ENCODE measurements at places on chromosomes 3 and 15.

GRCh38 chr3:177357352-177358090 lies 160.2 kb upstream of the TBL1XR1 start:
- DNase-seq: no peak

GRCh38 chr3:169348276-169348675 lies 315.2 kb downstream of the MECOM start:
- DNase-seq: no peak

GRCh38 chr3:458653-459310 lies 262.2 kb downstream of the CHL1 start:
- no peak for DNase-seq

GRCh38 chr15:57596978-57597377 lies 5.3 kb downstream of the MYZAP start:
- DNase-seq: no peak

GRCh38 chr3:36227980-36228379 lies 152.3 kb upstream of the STAC start:
- DNase-seq: no peak

DNA sequence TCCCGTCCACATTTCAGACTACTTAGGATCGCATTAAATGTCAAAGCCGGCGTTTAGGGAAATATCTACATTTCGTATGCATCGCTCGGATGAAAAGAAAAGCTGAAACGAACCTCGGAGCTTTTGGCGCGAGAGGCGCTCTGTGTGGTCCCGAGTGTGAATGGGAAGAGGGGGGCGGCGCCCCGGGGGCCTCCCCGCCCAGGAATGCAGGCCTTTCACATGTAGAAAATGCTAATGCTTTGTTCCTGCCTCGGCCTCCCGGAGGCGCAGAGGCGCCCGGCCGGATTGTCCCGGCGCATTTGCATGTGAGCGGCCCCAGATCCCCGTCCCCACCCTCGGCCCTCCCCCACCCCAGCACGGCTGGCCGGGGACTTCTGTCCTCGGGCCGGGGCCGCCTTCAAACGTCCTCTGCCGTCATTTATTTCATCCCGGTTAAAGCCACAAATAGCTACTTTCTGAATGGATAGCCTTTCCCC lies 37.0 kb upstream of the TRIM71 start:
- no peak for DNase-seq

GRCh38 chr15:72464251-72464650 lies 9.9 kb upstream of the ARIH1 start:
- DNase-seq: no peak

GRCh38 chr3:180421721-180422120 lies 180.2 kb upstream of the TTC14 start:
- DNase-seq: no peak

DNA sequence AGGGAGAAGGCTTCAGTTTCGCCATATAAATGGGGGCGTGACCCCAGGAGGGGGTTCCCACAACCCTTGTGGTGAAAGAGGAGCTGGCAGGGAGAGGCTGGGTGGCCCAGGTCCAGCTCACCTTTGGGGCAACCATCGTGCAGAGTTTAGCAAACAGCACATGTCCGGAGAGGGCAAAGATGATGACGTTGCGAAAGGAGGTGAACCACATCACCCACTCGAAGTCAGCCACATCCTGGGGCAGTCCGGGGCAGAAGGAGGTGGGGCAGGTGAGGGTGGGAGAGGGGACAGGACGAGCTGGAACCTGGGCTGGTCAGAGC lies 3.7 kb downstream of the HHATL start:
- DNase-seq: no peak

GRCh38 chr3:121870717-121871116 lies 23.5 kb upstream of the SLC15A2 start:
- no peak for DNase-seq

GRCh38 chr15:99564221-99565048 lies 1.3 kb upstream of the MEF2A start:
- DNase-seq: no peak

GRCh38 chr3:104951426-104951825 lies 415.3 kb upstream of the ALCAM start:
- no peak for DNase-seq

DNA sequence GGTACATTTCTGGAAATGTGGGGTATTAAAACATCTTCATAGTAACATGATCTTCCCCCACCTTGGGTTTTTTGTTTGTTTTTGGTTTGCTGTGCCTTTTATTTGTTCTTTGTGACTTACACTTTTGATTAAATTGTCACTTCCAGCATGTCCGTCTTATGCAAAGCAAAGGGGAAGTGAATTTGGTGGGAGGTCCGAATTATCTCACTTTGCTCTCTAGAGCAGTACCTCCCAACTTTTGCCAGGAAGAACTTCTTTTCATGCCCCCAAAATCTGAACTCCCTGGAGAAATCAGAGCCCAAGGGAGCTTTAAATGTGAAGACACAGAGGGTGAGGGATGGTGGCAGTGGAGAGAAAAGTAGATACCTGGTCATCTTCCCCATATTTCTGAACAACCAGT lies 173.1 kb downstream of the IL5RA start:
- no peak for DNase-seq

DNA sequence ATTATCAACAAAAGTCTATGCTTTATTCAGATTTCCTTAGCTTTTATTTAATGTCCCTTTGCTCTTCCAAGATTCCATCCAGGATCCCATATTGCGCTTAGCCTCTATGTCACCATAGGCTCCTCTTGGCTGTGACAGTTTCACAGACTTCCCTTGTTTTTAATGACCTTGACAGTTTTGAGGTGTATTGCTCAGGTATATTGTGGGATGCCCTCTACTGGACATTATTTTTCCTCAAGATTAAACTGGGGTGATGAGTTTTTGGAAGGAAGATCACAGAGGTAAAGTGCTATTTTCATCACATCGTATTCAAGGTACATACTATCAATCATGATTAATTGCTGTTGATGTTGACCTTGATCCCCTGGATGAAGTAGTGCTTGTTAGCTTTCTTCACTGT lies 99.1 kb upstream of the SMAD3 start:
- no peak for DNase-seq

GRCh38 chr3:37321863-37322262 lies 147.5 kb upstream of the LRRFIP2 start:
- DNase-seq: no peak

- no peak for DNase-seq
Measured at GRCh38 chr3:171234298-171235010, 207.9 kb upstream of the SLC2A2 start.

DNA sequence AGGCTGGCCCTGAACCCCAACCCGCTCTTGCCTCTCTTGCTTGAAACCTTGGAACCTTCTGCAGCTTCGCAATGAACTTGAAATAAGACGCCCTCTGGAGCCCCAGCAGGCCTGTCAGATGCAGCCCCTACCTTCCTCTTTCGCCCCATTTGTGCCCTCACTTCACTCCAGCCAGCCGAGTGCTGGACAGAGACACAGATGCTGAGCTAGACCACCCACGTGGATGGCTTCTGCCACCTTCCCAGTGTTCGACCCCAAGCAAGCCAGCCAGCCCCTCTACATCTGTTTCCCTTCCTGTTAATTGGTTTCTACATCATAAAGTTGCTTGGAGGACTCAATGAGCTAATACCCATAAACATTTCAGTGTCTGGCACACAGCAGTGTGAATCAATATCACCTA lies 23.8 kb upstream of the SNRPA1 start:
- DNase-seq: no peak

DNA sequence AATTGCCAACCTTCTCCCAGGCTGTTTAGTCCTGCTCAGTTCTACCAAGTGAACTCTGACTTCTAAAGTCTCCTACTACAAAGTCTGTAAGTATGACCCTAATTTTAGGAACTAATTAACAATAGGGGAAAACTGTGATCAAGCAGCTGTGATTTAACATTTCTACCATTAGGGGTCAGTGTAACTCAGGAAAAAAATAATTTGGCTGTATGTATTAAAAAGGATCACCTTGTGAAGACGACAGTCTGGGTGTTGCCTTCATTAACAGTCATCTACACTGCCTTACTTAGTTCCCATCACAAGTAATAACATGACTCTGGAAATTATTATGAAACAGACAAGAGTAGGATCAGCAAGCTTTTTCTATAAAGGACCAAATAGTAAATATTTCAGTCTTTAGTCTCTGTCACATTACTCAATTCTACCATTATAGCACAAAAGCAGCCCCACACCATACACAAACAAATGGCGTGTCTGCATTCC lies 4.2 kb upstream of the NPHP3 start:
- no peak for DNase-seq

DNA sequence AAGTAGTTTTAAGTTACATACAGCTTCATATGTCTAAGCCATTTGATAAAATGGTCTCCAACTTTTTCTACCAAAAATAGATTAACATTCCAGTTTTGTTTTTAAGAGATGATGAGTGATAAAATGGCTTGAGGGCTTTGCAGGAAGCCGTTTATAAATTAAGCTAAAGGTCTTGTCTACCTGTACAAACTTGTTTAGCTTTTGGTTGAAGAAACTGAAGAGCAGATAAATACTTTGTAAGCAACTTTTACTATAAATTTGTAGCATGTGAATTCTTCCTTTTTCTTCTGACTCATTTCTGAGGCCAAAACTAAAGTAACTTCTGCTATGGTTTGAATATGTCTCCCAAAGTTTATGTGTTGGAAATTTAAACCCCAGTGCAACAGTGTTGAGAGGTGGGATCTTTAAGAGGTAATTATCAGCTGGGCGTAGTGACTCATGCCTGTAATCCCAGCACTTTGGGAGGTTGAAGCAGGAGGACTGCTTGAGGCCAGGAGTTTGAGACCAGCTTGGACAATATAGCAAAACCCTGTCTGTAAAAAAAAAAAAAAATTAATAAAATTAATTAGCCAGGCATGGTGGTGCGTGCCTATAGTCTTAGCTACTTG lies 8.2 kb upstream of the NEDD4 start:
- DNase-seq: no peak

DNA sequence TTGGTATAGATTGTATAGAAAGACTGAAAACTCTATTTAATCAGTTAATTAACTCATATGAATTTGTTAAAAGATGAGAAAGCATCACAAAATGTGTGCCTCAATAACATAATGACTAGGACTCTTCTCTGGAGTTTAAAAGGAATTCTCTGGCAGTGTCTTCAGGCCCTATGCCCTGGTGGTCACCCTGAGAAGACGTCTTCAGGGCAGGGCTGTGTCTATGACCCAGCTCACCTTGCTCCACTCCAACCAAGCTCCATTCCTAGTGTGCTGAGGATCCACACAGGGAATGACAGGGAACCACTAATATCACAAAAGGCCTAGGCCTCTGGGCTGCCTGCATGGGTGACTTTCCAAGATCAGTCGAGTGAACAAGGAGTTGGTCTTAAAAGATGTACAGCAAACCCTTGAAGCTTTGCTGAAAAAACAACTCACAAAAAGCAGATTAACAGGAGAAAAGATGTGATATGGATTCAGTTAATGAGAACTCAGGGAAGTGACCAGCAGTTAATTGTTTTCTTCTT lies 156.6 kb downstream of the SNRK start:
- no peak for DNase-seq

DNA sequence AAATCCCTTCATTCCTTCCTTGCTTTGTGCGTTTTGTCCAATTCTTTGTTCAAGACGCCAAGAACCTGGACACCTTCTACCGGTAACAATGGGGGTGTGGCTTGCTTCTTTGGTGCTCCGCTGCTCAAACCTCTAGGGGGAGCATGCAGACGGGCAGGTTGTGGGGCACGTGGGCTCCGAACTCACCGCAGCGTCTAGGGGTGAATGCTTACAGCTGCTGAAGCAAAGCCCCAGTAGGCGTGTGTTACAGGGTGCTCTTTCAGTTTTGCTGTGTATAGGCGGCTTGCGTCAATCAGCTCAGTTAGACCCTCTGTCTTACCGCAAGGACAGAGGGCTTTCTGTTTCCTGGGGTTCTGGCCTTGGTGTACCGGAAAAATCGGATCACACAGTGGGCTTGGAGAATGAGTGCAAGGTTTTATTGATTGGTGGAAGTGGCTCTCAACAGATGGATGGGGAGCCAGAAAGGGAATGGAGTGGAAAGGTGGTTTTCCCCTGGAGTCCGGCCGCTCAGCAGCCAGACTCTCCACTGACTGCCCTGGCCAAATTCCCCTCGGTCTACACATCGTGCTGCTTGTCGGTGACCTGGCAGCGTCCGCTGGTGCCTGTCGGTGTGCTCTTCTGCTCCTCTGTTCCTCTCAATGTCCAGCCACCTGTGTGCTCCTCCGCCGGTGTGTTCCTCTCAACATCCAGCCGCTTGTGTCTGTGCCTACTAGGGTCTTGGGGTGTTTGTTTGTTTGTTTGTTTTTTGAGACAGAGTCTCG lies 1.2 kb upstream of the LRRC34 start:
- DNase-seq: peak; percentile 49
